ENCODE measurements at places on chromosomes 2 and 18.

DNA sequence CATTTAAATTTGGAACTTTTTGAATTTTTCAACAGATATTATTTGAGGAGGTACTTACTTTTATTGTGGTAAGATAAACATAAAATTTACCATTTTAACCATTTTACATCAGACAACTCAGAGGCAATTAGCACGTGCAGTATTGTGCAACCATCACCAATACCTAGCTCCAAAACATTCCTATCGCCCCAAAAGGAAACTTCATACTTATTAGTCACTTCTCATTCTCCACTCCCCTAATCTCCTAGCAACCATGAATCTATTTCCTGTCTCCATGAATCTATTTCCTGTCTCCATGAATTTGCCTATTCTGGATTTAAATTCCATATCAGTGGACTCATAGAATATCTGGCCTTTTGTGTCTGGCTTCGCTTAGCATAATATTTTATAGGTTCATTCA, 69.9 kb upstream of the FAM136A start:
- no peak for DNase-seq

DNA sequence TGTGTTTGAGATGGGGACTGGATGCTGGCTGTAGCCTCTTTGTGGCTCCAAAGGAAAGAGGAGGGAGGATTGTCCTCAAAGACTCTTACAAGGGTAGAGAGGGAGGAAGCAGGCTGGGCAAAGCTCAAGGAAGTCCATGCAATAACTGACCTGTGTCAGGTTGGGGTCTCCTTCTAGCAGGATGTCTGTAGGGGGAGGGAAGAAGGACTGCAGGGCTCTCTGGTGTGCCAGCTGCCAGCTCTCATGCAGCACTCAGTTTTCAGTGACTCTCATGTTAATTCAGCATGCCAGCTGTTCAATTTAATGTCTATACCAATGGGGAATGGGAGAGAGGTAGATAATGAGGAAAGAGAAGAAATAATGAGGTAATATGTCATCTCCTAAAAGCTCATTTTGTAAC, 85.3 kb upstream of the RANBP2 start:
- no peak for DNase-seq

DNA sequence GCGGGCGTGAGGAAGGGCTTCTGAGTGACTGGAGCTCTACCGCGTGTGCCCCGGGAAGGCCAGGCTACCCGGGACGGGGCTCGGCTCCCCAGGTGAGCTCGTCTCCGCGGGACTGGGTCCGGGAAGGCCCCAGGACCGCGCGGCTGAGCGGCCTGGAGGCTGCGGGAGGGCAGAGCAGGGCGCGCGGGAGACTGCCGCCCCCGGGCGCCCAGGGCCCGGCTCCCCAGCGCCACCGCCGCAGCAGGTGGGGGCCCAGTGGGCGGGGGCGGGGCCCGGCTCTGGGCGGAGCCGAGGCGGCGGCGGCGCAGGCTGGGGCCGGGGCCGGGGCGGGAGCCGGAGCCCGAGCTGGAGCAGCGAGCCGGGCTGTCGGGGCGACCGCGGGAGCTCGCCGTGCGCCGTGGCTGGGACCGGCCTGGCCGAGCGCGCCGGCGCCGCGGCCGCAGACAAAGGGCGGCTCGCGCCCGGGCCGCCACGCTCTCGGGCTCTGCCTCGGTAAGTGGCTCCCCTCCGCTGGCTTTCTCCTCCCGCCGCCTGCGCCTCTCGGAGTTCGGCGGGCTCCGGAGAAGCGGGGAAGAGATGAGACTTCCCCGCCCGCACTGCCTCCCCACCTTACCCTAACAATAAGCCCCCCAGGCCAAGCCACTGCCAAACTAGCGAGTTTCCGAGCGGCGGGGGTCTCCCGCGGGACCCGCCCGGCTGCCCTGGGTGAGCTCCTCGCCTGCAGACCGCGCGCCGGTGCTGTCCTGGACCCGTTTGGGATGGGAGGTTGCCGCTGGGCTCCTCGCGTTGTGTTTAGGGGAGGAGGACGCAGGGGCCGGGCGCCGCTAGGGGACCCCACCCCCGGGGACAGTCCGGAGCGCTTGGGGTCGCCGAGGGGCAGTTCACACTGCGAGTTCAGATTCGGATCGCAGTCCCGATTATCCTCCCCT, at the start of gene MAPK4:
MAPK4 (plus strand) TSS at position 336 of the 929 bp plus-strand sequence. CDS start 103,872 bp downstream, outside the sequence.
- peak; percentile 13 for DNase-seq

GRCh38 chr2:148594216-148594615, 50.3 kb upstream of the EPC2 start:
- no peak for DNase-seq

GRCh38 chr2:188369365-188369764, 77.7 kb downstream of the GULP1 start:
- DNase-seq, result peak; percentile 1

- no peak for DNase-seq
These were observed 13.5 kb downstream of the MALL start for GRCh38 chr2:110101901-110102803.

- no peak for DNase-seq
These were observed 5.1 kb downstream of the TRIB2 start for GRCh38 chr2:12721566-12722446.

GRCh38 chr2:182259629-182260150, 167.1 kb downstream of the PDE1A start:
- DNase-seq, result no peak

GRCh38 chr2:149075853-149076252, 37.4 kb downstream of the LYPD6B start:
- DNase-seq, result no peak

- DNase-seq, result no peak
These were observed 266.8 kb upstream of the CXCR4 start for GRCh38 chr2:136384531-136385303.

DNA sequence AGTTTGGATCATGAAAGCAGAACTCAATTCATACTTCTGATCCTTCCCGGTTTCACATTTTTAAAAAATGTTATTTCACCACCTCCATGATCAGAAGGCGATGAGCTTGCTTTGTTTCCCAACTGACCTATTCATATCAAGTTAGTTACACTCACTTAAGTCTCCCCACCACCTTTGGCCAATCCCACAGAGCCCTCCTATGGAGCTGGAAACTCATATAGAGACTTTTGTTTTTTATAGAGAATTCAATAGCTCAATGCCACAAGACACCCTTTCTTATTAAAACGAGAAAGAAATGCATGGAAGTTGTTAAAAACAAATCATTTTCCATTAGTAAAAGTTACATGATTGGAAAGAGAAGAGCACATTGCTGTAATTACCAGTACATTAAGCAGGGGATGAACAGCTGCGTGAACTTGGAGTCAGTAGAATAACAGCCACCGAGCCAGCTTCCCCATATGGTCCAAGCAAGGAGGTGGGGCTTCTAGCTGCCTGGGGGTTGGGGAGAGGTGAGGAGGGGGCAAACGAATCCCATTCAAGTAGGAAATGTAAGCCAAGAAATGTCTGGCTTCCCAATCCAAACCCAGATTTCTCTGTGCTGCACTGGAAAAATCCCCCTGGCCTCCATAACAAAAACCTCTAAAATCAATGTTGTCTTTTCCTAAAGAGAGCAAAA, 614.5 kb downstream of the IRS1 start:
- no peak for DNase-seq

- no peak for DNase-seq
These were observed 3.0 kb upstream of the GBX2 start for GRCh38 chr2:236171181-236171679.

DNA sequence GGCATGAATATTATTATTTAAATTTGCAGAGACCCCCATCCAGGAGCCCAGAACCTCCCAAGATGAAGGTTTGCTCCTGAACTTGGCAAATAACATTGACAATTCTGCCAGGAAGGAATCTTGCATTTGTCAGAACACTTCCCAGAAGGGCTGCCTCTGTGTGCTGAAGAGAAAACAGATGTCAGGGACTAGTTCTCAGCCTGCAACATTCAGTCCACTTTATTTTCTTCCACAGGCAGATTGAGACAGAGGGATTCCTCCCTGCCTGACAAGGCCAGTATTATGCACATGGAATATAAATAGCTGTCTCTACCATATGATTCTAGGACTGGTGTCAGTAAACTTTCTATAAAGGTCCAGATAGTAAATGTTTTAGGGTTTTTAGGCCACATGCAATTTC, 171.5 kb upstream of the SIX2 start:
- DNase-seq, result no peak

DNA sequence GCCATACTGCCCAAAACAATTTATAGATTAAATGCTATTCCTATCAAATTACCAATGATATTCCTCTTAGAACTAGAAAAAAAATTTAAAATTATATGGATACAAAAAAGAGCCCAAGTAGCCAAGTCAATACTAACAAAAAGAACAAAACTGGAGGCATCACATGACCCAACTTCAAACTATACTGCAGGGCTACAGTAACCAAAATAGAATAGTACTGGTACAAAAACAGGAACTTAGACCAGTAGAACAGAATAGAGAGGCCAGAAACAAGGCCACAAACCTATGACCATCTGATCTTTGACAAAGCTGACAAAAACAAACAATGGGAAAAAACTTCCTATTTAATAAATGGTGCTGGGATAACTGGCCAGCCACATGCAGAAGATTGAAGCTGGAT, 86.1 kb upstream of the KYNU start:
- DNase-seq, result no peak

DNA sequence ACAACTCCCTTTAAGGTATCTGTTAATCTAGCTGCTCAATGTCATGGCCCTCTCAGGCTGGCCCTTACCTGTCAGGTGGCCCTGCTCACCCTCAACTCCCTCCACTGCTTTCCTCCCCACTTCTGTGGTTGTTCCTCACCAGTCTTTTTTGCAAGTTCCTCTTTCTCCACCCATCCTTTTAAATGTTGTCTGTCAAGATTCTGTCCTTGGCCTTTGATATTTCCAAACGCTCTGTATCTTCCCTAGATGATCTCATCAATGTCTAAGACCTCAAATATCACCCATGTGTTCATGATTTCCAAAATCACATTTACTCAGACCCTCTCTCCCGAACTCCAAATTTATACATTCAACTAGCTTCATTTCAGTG, 3.5 kb downstream of the PTPN2 start:
- peak; percentile 84 for DNase-seq

DNA sequence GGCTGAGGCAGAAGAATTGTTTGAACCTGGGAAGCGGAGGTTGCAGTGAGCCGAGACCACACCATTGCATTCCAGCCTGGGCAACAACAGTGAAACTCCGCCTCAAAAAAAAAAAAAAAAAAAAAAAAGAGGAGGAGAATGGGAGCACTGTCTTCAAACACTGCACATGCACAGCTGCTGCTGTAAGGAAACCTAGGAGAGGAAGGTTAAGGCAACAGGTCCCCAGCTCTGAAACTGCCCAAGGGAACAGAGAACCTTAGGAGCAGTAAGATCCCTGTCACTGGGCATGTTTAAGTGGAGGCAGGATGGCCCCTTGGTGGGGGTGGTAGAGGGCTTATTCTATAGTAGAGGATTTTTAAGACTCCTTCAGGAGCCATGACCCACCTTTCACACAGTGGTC, 111.2 kb downstream of the CLIP4 start:
- DNase-seq, result no peak

GRCh38 chr2:212595036-212595654, 56.5 kb upstream of the ERBB4 start:
- no peak for DNase-seq

DNA sequence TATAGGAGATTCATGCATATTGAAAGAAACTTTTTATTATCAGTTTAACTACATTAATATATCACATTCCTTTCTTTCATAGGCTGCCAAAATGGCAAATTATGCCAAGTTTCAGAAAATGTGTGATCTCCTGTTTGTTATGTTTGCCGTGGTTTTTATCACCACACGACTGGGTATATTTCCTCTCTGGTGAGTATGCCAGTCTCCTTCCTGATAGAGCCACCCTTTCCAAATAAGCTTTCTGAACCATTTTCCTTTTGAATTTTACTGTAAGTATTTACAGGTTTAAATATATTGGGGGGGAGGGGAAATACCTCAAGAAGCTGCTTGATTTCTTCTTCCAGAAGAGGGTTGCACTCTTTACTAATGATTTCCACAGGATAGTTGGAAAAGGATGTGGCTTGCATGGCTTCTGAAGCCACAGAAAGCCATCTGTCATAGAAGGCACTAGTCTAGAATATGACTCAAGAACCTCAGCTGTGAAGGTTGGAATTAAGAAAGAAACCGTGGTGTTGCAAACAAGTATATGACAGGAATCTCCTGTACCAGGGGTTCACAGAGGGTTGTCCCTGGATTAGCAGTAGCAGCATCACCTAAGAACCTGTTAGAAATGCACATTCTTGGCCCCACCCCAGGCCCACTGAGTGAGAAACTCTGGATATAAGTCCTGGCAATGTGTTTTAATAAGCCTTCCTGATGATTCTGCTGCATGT, 84.5 kb upstream of the NOSTRIN start:
- DNase-seq, result peak; percentile 22

- no peak for DNase-seq
These were observed 7.9 kb upstream of the COBLL1 start for GRCh38 chr2:164849506-164849905.

DNA sequence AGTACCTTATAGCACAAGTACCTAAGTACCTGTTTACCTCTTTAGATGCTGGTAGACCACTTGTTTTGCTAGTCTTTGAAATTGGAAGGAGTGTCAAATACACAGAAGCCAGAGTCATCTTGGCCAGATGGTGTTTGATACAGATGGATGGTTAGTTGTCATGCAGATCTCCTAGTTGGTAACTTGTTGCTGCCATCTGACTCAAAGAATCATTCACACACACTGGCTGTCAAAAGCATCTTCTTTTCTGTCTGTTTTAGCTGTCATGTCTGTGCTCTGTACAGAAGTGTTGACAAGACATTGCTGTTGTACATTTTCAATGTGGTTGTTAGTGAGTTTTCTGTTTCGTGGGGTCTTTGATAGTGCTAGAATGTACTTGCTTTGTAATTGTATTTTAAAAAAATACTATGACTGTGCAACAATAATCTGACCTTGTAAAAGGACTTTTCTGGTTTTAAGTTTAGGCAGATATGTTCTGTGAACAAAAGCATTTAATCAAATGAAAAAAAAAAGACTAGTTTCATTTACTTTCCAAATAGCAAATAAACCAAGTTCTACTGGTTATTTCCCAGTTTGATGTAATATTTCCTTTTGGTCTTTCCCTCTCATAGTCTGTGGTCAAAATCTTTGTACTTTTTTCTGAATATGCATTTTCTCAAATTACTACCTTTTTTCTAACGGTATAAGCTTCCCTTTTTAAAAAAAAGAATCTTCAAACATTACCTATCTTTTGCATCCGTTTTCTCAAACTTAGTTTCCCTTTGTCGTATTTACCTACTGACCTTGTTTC, 39.9 kb downstream of the TANK start:
- DNase-seq, result no peak

- peak; percentile 16 for DNase-seq
These were observed 82.3 kb downstream of the LOXHD1 start for GRCh38 chr18:46574743-46575115.

- no peak for DNase-seq
These were observed 70.2 kb upstream of the GALNT3 start for GRCh38 chr2:165864296-165864695.

GRCh38 chr2:129778584-129778877, 200.9 kb upstream of the RAB6C start:
- no peak for DNase-seq

Data from HL-60 (cell line).